Caco-2 (cell line): ENCODE measurements at places on chromosomes 5 and 9.

DNA sequence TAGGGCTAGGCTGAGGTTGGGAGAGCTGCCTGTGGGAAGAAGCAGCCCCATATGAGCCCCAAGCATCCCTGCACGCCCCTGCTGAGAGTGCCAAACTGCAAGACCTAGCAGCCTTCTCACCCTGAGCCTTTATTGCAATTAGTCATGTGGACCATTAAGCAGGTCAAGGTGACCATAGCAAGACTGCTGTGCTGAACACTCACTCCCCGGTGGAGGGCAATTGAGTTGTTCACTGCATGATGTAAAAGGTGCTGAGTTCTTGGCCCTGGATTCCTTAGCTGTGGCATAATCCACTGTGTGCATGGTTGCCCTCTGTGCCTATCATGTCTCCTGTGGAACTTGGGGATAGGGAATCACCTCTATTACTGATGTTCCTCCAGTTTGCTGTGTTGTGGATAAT is 131.1 kb downstream of the FOXD1 start:
- DNase-seq = no peak

DNA sequence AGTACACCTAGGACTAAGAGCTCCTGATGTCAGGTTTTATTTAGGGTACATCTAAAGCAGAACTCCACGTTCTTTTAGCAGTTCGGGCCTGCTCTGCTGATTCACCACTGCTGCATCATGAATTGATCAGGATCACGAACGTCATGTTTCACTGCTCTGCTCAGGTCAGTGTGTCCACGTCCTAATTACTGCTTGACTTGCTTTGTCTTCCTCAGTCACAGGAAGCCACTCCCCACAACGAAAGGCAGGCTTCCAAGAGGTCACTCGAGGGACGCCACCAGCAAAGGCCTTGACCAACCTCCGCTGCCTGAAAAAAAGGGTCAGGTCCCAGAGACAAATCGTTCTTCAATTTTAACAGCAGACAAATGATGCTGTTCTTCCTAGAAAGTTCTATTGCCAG is 40.3 kb downstream of the CTNND2 start:
- DNase-seq = no peak

DNA sequence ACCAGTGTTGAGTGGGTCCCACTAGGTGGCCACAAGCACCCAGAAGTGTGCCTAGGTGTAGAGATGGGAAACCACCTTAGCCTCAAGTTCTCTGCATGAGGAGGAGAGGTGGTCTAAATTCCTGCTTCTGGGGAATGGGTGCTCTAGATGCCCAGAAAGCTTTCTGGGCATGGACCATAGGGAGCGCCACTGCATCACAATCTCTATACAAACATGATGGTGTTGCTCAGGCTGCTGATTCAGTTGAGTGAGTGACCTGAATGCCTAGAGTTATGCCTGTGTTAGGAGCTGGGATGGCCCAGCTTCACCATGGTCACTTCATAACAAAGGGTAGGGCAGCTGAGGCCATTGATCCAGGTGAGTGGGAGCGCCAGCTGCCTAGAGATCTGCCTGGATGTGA is 667.9 kb upstream of the ARRDC3 start:
- no peak for DNase-seq

DNA sequence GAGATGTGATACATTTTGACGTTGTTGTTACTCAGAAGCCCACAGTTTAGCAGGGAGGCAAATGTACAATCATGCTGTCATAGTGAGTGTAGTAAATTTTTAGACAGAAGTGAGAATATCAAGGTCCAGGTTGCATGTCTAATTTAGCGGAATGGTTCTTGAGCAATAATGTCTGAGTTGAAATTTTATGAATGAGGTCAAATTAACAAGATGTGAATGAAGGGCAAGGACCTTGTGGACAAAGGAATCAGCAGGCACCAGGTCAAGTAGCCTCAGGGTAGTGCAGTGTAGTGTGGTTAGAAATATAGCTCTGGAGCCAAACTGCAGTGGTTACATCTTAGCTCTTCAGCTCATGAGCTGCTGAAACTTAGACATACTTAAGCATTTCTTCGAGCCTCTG is 36.2 kb downstream of the TNFSF8 start:
- no peak for DNase-seq

DNA sequence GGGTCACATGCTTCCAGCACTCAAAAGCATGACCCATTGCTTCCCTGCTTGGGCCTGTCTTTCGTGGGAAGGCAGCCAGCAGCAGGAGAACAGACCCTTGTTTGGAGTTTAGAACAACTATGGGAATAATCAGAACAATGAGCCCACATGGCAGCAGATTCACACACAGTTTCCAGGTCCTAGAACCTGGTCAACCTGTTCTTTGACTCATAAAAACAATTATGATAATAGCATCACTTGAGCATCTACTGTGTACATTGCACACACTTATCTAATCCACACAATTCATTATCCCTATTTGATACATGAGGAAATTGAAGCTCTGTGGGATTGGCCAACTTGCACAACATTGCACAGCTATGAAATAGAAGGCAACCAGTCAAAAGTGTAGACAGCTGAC is 41.7 kb downstream of the KLF4 start:
- DNase-seq = no peak

DNA sequence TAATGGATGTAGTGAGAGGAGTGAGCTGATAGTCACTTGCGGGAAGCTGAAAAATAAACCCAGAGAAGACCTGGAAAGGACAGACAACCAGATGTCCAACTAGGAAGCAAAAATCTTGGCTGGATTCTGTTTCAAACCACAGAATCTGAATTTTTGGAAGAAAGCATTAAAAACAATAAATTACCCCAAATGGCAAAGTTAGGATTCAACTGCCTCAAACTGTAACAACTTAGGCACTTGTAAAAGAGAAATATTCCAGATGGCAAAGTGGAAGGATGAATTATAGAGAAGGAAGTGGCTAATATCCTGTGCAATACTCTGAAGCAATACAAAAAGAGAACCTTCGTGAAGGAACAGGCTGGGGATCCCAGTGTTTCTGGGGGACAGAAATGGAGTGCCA is 46.8 kb upstream of the SLIT3 start:
- DNase-seq = no peak
